ENCODE measurements at places on chromosomes 11 and 22. TPM values are rescaled to one million over a fixed set of nuclear protein-coding genes. Genes with fewer than 3 reads are reported as not detected.
A peak's percentile ranks its signal among the peaks of the same experiment; 100 is the strongest.

DNA sequence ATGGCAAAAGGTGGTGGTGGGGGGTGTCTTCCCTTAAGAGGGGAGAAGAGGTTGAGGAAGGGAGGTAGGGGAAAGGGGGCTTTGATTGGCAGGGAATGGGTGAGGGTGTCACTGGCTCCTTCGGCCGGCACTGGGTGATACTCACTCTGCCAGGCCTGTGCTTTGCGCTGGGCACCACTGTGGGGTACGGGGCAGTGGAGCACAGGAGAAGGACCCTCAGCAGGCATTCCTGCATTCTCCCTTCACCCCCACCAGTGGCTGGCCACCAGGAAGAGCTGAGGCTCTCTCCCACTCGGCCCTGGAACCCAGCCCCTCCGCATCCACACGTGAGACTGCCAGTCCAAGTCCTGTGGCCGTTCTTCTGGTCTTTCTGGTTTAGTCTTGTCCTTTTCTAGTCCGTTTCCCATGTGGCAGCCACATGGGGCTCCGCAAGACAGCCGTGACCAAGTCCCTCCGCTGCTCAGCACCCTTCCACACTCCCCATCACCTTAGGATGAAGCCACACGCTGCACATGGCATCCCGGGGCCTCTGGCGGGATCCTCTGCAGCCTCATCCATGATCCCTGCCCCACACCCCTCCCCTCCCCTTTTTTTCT, 8.0 kb downstream of the CAPN5 start:
- DNase-seq, result peak; percentile 29

GRCh38 chr11:96001037-96001436, 77.1 kb upstream of the MTMR2 start:
- peak; percentile 91 for DNase-seq

- DNase-seq, result peak; percentile 58
These were observed 52.4 kb upstream of the TTLL12 start for GRCh38 chr22:43239193-43239780.

GRCh38 chr22:37930270-37930951, 23.0 kb downstream of the C22orf23 start:
- DNase-seq, result no peak

- no peak for DNase-seq
These were observed 2.7 kb upstream of the CHST1 start for GRCh38 chr11:45667929-45668680.

- no peak for DNase-seq
These were observed 343.1 kb upstream of the SYN3 start for GRCh38 chr22:33401291-33401690.

DNA sequence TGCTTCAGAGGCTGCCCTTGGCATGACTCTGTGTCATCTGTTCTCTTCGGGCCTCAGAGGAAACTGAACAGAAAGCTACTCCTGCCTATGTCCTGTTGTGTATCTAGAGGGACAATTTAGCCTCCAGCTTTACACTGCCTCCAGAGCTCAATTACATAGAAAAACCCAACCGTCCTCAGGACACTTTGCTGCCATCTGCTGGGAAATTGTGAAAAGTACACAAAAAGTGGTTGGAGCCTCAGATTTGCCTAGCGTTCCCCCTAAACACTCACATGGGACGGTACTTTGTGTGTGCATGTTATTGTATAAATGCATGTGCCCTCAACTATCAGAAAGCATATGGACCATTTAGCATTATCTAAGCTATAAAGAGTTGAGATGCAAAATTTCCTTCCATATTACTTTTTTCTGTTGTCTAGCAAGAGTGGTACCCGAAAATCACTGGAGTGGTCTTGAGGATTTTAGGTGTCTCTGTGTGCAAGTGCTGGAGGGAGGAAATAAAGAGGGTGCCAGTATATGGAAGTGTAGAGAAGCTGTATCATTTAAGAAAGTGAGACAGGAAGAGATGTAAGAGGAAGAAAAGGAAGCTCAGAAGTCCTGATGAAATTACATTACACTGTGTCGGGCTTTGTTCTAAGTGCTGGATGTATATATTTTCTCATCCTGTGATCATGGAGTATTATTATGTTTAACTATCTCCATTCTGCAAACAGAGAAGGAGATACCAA, 8.7 kb upstream of the MS4A4E start:
- peak; percentile 31 for DNase-seq

DNA sequence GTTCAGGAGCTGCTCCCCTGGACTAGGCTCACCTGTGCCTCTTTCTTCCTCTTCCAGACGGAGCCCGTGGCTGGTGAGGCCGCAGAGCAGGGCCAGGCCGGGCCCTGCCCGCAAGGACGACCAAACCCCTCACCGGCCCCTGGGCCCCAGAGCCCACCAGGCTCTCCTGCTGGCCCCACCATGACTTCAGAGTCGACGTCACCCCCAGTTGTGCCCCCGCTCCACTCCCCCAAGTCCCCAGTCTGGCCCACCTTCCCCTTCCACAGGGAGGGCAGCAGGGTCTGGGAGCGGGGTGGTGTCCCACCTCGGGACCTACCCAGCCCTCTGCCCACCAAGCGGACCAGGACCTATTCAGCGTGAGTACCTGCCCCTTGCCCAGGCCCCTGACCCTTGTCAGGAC, 11.0 kb downstream of the CSDC2 start:
- DNase-seq, result no peak

GRCh38 chr11:84564180-84564866, 1062.8 kb downstream of the DLG2 start:
- peak; percentile 59 for DNase-seq

DNA sequence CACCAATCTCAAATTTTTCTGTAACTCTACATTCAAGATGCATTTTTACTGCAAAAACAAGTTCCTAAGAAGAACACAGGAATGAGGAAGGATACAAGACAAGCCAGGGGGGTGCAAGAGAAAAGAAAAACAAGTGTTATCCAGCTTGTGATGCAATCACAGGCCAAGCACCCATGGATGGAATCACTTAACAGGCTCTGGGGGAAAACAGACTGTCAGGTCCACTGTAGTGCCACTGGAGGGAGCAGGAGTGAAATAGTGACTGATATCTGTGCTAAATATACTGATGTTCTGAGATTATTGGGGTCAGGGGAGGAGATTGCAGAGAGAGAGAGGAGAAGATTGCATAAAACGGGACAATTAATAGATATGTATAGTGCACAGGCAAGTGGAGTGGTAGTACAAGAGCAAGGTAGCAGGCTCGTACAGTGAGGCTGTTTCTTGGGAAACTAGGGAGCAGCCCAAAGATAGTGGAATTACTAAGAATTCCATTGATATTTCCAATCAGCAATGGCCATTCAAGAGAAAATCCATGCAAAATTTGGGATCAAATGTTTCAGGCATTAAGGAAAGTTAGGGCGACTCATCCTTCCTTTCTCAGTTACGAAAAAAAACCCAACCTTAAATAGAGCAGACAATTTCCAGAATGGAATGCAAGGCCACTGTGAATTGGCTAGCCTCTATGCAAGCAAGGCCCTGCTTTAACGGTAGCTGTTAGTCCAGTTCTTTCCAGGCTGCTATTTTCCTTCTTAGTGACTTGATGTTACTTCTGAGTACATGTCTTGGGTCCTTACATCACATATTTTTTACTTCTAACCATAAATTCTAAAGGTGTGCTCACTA, 52.2 kb upstream of the CEP126 start:
- peak; percentile 27 for DNase-seq

- peak; percentile 22 for DNase-seq
These were observed 84.0 kb upstream of the RCN1 start for GRCh38 chr11:32006799-32007388.

DNA sequence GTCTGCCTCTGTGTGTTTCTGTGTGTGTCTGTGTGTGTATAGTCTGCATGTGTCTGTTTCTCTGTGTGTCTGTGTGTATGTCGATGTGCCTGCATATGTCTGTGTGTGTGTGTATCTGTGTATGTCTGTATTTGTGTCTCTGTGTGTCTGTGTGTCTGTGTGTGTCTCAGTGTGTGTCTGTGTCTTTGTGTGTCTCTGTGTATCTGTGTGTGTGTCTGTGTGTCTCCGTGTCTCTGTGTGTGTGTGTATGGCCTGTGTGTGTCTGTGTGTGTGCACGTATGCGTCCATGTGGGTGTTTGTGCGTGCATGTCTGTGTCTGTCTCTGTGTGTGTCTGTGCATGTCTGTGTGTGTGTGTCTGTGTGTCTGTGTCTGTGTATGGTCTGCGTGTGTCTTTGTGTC, 439 bp downstream of the SNX32 start:
- DNase-seq, result no peak

DNA sequence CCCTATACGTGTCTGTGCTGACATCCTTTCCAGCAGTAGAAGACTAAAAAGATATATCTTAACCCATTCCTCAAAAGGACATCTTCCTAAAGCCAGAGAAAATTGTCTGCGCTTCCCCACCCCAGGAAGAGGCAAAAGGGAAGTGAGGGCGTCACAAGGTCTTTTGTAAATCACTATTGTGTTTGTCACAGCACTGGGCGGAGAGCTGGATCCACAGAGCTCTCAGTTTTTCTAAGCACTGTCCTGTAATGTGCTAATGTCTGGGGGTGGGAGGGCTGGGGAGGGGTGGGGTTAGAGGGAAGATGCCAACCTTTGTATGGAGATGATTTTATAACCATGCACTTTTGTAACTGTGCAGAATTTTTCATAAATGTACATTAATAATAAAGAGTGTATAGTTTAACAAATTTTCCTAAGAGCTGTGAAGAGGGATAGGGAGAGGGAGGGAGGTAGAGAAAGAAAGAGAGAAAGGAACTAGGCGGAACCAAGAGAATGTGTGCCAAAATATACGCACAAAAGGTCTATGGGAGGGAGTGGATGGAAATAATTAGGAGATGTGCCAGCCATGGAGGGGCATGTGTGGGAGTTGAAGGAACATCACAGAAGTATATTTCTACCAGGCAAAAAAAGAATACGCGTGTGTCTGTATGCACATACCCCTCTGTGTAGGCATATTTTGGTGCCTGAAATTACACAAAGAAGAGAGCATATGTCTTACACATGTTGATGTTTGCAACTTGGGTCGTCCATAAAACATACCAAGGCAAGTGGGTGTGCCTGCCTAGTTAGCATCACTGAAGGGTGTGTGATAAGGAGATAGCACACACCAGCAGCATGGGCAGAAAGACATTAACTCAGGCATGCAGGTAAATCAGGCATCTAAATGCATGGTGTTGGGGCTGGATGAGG, 9.8 kb downstream of the LRRC55 start:
- DNase-seq, result no peak

- DNase-seq, result no peak
These were observed 4.9 kb downstream of the TBRG1 start for GRCh38 chr11:124627546-124627945.

DNA sequence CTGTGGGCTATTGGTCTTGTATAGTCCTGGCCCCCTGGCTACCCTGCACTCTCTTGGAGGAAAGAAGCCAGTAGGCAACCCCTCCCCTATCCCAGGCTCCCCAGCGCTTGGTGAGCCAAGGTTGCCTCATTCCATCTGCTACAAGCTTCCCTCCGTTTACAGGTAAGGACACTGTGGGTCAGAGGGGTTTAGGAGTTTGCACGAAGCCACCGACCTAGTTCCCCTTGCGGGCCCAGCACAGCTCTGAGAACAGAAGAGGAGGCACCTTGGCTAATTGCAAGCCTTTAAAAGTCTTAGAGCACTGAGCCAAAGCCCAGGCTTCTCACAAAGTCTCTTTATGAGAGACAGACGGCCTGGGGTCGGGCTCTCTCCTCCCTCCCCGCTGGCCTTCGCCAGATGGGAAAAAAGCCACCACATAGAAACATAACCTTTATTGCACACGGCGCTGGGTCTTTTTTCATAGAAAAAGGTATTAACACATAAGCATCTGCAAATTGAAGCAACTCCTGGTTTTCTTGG, 99.8 kb downstream of the CEP164 start:
- no peak for DNase-seq

- DNase-seq, result no peak
These were observed 6.2 kb upstream of the PACS1 start for GRCh38 chr11:66063900-66064299.

GRCh38 chr22:34427841-34428240, 507.6 kb upstream of the LARGE1 start:
- no peak for DNase-seq

GRCh38 chr22:20591295-20591645, 83.9 kb downstream of the MED15 start:
- DNase-seq, result no peak

GRCh38 chr11:36000616-36001190, 56.8 kb downstream of the LDLRAD3 start:
- peak; percentile 59 for DNase-seq

DNA sequence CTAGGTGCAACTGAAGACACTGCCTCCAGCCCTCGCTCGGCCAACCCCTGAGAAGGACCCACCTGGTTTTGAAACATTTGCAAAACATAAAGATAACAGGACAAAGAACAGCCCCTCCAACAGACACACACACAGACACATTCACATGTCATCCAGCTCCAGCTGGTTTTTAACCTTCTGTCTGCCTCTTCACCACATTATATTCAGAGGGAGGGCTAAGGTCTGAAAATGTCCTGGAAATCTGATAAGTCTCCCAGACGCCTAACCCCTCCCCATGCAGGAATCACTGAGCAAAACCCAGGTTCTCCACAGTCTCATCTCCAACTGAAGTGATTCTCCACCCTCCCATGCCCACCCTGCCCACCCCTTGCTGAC, 29.4 kb downstream of the PACSIN2 start:
- no peak for DNase-seq

DNA sequence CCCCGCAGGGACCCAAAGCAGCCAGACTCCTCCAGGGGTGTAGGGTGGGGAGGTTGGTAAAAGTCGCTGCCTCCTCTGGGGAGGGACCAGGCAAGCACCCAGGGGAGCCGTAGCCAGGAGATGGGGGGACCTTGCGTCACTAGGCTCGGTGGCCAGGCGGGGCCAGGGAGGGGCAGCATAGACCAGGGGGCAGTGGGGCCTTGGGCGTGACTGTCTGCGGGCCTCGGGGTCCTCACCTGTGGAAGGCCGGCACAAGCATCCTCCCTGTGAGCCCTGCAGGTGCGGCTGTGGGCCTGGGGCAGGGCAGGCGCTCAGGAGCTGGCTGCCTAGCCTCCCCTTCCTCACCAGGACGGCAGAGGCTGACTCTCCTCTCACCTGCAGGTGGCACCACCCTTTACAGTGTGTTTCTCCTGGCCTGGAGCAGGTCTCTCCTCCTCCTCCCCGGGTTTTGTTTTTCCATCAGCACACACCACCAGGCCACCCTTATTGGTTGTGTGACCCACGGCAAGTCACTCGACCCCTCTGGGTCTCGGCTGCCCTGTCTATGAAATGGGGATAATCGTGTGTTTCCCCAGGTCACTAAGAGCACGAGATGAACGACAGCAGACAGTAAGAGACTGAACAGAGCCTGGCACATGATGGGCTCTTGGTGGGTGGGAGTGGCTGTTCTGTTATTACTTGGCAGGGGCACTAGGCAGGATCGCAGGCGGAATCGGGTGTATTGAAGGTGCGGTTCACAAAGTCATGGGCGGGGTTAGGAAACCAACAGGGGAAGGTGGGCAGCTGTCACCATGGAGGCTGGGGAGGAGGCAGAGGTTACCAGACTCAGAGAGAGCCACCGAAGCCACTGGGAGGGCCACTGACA, 52.7 kb downstream of the FLRT1 start:
- no peak for DNase-seq

- no peak for DNase-seq
These were observed 294.7 kb upstream of the ZC3H12C start for GRCh38 chr11:109798521-109798920.

The INS gene
- 3.3 TPM for polyA plus RNA-seq

The ACRV1 gene
- polyA plus RNA-seq, result not detected

The APOBEC3H gene
- 0.57 TPM for polyA plus RNA-seq

The OR8D4 gene
- not detected for polyA plus RNA-seq

The NTM gene
- 2.3 TPM for polyA plus RNA-seq

The CRYBA4 gene
- polyA plus RNA-seq, result 0.06 TPM

The C22orf42 gene
- polyA plus RNA-seq, result not detected

The IGLL1 gene
- polyA plus RNA-seq, result not detected
